ENCODE measurements at places on chromosomes 4 and X. TPM values are rescaled to one million over a fixed set of nuclear protein-coding genes. Genes with fewer than 3 reads are reported as not detected.

Gene IL13RA2
- not detected for total RNA-seq

Gene TCEANC
- total RNA-seq: 1.3 TPM

Gene TLR6
- 2.1 TPM for total RNA-seq

Gene CT45A2
- not detected for total RNA-seq

Gene FGF16
- total RNA-seq: not detected

Gene GPR34
- total RNA-seq: 0.87 TPM

Gene MSN
- 151 TPM for total RNA-seq

Gene FAM236D
- total RNA-seq: not detected

Gene GLRB
- total RNA-seq: 0.91 TPM

Gene LPAR4
- not detected for total RNA-seq

Gene DKK2
- not detected for total RNA-seq

Gene PGRMC1
- 50.5 TPM for total RNA-seq

Gene PNMA6A
- total RNA-seq: 0.19 TPM

Gene STATH
- not detected for total RNA-seq

Gene POLN
- 1.5 TPM for total RNA-seq

Gene NBDY
- 8.3 TPM for total RNA-seq

Gene CCNB3
- 0.49 TPM for total RNA-seq

Gene PROM1
- total RNA-seq: 1.7 TPM

Gene SAGE1
- total RNA-seq: not detected

Gene CXorf49
- not detected for total RNA-seq

Gene PABPC5
- 1.9 TPM for total RNA-seq

Gene ARMCX4
- 6.3 TPM for total RNA-seq

Gene GDPD2
- total RNA-seq: not detected

Gene BTC
- total RNA-seq: 7.1 TPM

Gene IGFBP7
- 26.4 TPM for total RNA-seq

All from esophagus squamous epithelium (tissue), 5 donors.